ENCODE measurements at places on chromosomes 4 and X. TPM values are rescaled to one million over a fixed set of nuclear protein-coding genes. Genes with fewer than 3 reads are reported as not detected.

Gene S100P
- 2.1 TPM for total RNA-seq

Gene TAPT1
- total RNA-seq = 83.6 TPM

Gene CNGA1
- not detected for total RNA-seq

DNA sequence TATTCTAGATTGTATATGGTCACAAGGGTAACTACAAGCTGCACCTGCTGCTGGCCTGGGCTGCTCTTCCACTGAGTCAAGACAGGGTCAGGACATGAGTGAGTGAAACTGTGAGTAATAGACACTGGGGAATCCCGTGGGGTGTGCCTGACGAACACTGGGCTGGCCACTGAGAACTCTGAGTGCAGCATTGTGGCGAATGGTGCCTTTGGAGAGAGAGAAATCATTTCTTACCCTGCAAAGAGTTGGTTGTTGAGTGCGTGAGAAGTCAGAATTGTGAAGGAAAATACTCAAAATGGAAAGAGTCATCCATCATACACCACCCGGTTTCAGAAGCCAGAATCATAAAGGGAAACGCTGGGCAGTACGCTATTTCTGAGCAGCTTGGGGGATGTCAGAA, 43.1 kb upstream of the LSM6 start:
- H3K27ac ChIP-seq = no peak overlapping the region
- no peaks in the 10 kb centered on the region for H3K4me1 ChIP-seq
- H3K36me3 ChIP-seq = no peaks in the 10 kb centered on the region
- peaks cover 50% of the 10 kb centered on the region for H3K27me3 ChIP-seq

GRCh38 chr4:513327-513726, 14.3 kb downstream of the PIGG start:
- no peaks in the 10 kb centered on the region for H3K27me3 ChIP-seq
- H3K27ac ChIP-seq = no peak overlapping the region

- H3K4me1 ChIP-seq = peaks cover 5% of the 10 kb centered on the region
- H3K27ac ChIP-seq = no peak overlapping the region
- H3K36me3 ChIP-seq = peaks cover 2% of the 10 kb centered on the region
- no peaks in the 10 kb centered on the region for H3K27me3 ChIP-seq
- H3K4me3 ChIP-seq = no peak overlapping the region
- DNase-seq = no peak
These were observed 83.1 kb downstream of the DLG3 start for GRCh38 chrX:70527610-70528345.

Gene NEUROG2
- total RNA-seq = not detected

GRCh38 chr4:19375136-19375804, 876.4 kb upstream of the SLIT2 start:
- H3K4me1 ChIP-seq = no peaks in the 10 kb centered on the region
- DNase-seq = no peak
- H3K36me3 ChIP-seq = no peaks in the 10 kb centered on the region
- no peak overlapping the region for H3K27ac ChIP-seq
- H3K4me3 ChIP-seq = no peak overlapping the region

All from T-helper 17 cell (primary cell).